ENCODE measurements at places on chromosomes 7 and 10.

DNA sequence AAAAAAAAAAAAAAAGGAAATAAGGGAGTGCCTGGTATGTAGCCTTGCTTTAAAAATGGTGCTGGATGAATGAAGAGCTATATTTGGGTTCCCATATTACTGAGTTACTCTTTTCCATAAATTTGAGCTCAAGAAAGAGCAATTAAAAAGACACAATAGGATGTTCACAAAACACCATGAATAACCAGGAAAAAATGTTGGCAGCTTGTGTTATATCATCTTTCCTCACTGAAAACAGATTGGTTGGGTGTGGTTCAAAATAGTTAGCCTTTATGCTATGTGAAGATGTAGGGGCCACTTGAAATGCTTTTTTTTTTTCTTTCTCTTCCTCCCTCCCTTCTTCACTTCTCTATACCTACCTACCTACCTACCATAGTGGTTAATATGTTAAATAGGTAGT lies 256.9 kb downstream of the STK31 start:
- DNase-seq, result no peak

- DNase-seq, result no peak
These were observed 55.1 kb downstream of the VOPP1 start for GRCh38 chr7:55517191-55517633.

GRCh38 chr7:120733143-120733542 lies 124.8 kb downstream of the TSPAN12 start:
- DNase-seq, result no peak

DNA sequence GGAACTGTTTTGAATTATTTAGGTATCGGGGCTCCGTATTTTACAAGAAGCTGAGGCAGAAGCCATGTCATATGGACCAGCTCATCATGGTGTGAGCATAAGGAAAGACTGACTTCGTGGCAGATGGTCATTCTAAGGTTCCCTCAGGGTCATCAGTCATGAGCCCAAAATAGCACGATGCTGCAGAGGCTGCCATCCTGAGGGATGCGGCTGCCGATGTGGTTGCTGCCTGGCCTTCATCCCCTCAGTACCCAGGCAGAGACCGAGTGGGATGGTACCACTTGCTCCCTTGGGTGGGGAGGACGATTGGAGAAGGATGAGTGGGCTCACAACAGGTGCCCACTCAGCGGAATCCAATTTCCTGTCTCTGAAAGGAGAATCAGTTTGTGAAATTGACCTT lies 490.3 kb downstream of the SDK1 start:
- DNase-seq, result no peak

GRCh38 chr10:128268015-128268722 lies 141.9 kb upstream of the MKI67 start:
- DNase-seq, result no peak

DNA sequence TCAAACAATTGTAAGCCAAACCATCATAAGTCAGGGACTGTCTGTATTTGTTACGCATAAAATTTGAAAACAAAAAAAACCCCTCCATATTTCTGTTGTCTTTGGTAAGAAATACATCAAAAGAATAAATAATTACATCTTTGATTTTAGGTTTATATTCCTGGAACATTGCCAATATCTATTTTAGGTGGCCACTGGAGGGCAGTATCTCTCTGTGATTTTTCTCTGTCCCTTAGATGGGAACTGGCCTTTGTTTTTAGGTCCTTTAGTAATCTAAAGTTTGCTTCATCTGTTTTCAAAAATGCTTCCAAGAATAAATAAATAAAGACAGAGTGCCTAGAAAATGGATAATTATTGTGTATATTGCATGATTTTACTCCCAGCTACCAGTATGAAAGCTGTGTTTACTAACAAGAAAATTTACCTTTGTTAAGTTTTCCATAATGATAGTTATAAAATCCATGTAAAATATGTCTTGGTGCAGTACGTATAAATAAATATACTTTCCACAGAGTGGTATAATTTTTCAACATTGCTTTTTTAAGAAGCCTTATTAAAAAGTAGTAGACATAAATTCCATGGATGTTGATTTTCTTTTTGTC lies 64.2 kb downstream of the PHYHIPL start:
- no peak for DNase-seq

- DNase-seq, result no peak
These were observed 286.8 kb downstream of the RPS24 start for GRCh38 chr10:78320506-78320905.

GRCh38 chr10:95605163-95605562 lies 44.0 kb upstream of the SORBS1 start:
- DNase-seq, result no peak

GRCh38 chr7:94458041-94458440 lies 51.6 kb upstream of the CASD1 start:
- DNase-seq, result no peak

DNA sequence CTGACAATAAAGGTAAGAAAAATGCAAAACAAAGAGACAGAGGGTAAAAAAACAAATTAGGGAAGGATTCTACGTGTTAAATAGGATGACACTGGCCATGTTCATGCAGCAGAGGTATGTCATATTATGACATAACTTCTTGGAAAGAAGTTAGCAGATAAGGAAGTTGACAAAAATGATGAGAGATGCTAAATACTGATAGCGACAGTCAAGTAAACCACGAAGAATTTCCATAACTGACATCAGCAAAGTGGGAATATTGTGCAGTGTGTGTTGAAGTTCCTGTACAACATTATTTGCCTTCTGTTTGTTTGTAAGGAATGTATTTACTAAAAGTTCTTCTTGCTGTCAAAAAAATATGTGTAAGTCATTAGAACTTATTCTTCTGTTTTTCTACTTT lies 29.5 kb downstream of the MDH2 start:
- DNase-seq, result peak; percentile 35

GRCh38 chr7:129122751-129123509 lies 21.6 kb upstream of the TSPAN33 start:
- DNase-seq, result no peak

GRCh38 chr10:58063861-58064480 lies 203.7 kb downstream of the IPMK start:
- no peak for DNase-seq

- no peak for DNase-seq
These were observed 17.1 kb downstream of the WAPL start for GRCh38 chr10:86504510-86504909.

- no peak for DNase-seq
These were observed 29.1 kb downstream of the CHCHD3 start for GRCh38 chr7:133052826-133053225.

DNA sequence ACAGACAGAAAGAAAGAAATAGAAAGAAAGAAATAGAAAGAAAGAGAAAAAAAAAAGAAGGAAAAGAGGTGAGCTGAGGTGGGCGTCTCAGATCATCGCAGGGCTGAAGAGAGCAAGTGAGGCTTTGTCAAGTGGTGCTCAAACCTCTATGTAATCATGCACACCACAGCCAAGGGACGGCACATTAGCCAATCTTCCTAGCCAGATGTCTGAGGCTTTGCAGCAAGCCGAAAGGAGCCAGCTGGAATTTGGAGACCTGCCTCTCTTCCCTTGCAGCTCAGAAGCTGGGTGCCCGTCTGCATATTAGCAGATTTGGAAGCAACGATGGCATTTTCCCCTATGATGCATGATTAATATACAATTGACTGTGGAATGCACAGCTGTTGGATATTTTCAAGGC lies 52.5 kb downstream of the ADRA2A start:
- no peak for DNase-seq

DNA sequence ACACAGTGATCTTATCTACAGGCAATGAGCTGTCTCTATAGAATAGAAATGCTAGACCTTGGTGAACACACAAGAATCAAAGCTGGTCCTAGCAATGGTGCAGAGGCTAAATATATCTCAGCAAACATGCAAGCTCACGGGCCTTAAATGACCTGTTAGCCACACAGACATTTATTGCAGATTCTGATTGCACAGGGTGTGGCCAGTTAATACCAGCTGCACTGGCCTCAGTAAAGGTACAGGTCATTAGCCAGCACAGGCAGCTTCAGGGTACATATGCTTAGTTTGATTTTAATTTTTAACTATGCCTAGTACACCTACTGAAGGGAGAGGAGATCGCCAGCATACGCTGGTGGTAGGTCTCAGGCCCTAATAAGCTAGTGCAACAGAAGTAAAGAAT lies 265.4 kb upstream of the DGKB start:
- DNase-seq, result no peak

GRCh38 chr10:19966751-19967150 lies 150.5 kb downstream of the PLXDC2 start:
- DNase-seq, result no peak

- peak; percentile 90 for DNase-seq
These were observed 10.4 kb upstream of the STOX1 start for GRCh38 chr10:68816796-68817412.

- no peak for DNase-seq
These were observed 219.2 kb downstream of the PTPRN2 start for GRCh38 chr7:158368449-158368848.

DNA sequence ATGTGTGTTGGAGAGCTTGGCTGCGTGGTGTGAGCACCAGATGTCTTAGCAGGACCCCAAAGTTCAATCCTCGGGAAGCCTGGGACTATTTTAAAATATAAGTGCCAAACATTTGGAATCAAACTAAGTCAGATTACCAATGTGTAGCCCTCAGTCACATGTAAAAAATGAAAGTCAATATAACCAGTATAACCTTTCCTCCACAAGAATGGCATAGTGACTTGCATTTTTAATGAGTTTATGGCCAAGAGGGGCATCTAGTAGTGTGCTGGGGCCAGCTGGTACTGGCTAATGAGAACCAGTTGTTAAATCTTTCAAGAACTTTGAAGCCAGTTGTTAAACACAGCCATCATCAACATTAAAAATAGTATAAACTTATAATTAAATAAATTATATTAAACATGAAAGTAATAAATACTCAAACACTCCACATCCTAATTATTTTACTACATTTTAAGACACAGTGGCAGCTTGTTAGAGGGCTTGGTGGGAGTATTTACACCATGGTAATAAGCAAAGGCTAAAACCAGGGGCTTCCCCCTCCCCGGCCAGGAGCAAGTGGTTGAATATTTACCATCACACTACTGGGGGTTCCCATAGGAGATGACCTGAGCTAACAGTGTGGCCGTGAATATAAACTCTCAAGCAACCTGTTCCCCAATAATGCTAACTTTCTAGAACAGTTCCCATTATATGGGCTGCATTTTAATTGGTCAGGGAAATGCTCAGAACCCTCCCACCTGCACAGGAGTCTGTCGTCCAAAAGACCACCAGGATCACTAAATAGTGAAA lies 7.9 kb upstream of the FAM170B start:
- DNase-seq, result no peak

GRCh38 chr10:120492346-120492745 lies 35.3 kb downstream of the PLPP4 start:
- no peak for DNase-seq

GRCh38 chr7:107982042-107982840 lies 20.7 kb downstream of the LAMB1 start:
- no peak for DNase-seq

DNA sequence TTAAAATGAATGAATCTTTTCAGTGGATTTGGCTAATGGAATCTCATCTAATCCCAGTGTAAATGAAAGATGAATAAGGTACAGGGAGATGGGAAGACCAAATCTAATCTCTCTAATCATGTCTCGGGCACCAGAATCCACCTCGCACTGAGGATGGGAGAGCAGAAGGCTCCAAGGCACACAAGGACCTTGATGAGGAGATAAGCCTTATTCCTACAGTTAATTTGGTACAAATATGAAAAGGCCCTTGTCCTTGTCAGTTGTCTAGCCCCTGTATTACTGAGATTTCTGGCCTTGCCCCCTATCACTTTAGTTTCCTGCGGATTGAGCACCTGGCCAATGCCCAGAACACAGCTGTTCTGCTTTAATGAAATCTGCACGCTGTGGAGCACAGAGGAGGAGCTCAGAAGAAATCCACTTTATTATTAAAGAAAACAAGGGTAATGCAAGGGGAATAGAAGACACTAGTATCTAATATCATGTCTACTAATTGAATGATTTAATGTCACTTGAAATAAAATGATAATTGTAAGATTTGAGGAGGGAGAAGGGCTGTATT lies 321.4 kb upstream of the HGF start:
- no peak for DNase-seq

DNA sequence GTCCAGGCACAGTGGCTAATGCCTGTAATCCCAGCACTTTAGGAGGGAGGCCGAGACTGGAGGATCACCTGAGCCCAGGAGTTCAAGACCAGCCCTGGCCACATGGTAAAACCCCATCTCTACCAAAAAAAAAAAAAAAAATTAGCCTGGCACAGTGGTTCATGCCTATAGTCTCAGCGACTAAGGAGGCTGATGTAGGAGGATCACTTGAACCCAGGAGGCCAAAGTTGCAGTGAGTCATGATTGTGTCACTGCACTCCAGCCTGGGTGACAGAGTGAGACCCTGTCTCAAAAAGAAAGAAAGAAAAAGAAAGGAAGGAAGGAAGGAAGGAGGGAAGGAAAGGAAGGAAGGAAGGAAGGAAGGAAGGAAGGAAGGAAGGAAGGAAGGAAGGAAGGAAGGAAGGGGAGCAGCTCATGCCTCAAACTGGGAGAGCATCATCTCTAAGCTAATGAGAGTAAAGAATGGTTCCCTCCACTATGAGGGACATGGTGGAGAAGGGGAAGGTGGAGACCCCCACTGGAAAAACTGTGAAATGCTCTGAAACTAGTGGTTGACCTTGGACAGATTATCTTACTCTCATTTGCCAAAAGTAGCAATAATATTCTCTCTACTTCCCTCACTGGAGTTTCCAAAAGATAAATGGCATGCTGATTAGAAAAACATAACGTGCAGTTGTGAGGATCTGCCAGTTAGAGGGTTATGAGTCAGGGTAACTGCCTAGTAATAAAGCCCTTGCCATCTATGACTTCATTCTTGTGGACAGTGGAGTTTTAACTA lies 16.8 kb downstream of the GIMAP5 start:
- no peak for DNase-seq

GRCh38 chr10:59678884-59679301 lies 30.8 kb downstream of the SLC16A9 start:
- DNase-seq, result peak; percentile 55

GRCh38 chr10:90306187-90306586 lies 551.7 kb downstream of the HTR7 start:
- no peak for DNase-seq

GRCh38 chr7:47578579-47579270 lies 3.2 kb downstream of the TNS3 start:
- peak; percentile 68 for DNase-seq

- peak; percentile 100 for DNase-seq
These were observed 360.0 kb upstream of the IGFBP3 start for GRCh38 chr7:46281071-46281470.

GRCh38 chr10:28497313-28498126 lies 35.4 kb upstream of the WAC start:
- no peak for DNase-seq

- no peak for DNase-seq
These were observed 56.0 kb upstream of the BTRC start for GRCh38 chr10:101297901-101298486.

GRCh38 chr10:91410638-91411371 lies 661 bp downstream of the HECTD2 start:
- DNase-seq, result no peak

- no peak for DNase-seq
These were observed 37.5 kb downstream of the GDI2 start for GRCh38 chr10:5775685-5776084.
